ENCODE measurements at places on chromosomes 13 and 19.

DNA sequence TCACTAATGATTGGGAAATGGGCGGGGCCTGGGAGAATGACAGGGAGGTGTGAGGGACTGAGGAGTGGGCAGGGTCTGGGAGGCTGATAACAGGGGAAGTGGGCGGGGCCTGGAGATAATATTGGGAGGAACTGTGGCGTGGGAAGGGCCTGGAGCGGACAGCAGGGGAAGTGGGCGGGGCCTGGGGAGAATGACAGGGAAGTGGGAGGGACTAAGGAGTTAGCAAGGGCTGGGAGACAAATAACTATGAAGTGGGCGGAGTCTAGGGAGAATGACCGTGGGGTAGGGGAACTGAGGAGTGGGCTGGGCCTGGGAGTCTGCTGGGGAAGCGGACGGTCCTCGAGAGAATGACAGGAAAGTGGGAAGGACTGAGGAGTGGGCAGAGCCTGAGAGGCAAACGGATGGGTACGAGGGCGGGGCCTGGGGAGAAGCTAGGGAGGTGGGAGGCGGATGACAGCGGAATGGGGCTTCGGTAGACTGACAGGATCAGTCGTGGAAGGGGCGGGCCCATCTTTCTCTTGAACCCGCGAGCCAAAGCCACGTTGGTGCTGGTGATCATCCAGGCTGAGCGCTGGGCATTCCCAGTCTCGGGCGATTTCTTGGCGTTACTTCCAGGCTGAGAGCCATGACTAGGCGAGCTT lies 14.0 kb upstream of the TUBB4A start:
- peak; percentile 98 for DNase-seq

DNA sequence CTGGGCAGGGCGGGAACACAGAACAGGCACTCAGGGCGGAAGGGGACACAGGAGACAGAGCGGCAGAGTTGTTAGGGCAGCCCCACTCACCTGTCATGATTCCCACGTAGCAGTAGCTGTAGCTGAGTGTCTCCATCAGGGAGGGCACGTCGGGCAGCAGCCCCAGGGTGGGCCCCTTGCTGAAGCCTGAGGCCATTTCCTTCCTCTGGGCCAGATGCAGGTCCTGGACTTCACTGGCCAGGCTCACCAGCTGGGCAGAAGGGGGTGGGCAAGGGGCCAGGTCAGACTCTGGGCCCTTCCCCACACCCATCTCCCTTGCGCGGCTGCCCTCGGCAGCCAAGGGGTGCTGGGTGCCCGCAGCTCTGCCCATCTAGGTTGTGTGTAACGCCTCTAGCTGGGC lies 5.9 kb downstream of the MBOAT7 start:
- no peak for DNase-seq

DNA sequence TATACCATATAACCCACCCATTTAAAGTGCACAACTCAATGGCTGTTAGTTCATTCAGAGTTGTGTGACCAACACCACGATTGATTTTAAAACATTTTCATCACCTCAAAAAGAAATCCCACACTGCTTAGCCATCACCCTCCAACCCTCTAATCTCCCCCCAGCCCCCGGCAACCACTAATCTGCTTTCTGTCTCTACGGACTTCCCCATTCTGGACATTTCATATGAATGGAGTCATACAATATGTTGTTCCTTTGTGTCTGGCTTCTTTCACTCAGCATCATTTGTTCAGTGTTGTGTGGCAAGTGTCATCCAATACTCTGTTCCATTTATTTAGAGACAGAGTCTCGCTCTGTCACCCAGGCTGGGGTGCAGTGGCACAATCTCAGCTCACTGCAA lies 4.0 kb upstream of the PNMA8B start:
- no peak for DNase-seq

DNA sequence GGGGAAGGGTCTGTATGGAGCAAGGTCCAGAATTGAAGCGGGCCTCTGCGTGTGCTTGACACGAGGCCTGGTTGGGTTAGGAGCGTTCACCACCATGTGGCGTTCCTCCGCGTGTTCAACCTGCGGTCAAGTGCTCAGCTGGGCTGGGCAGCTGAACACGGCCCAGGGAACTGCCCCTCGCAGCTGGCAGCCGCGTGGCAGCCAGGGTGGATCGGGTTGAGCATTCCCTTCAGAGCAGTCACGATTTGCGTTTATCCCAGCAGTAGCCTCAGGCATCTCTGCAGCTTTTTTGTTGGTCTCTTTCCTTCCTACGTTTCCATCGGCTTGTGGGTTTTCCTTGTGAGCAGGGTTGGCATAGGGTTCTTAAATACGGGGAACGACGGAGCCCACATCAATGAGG lies 28.7 kb upstream of the F2RL3 start:
- peak; percentile 22 for DNase-seq

DNA sequence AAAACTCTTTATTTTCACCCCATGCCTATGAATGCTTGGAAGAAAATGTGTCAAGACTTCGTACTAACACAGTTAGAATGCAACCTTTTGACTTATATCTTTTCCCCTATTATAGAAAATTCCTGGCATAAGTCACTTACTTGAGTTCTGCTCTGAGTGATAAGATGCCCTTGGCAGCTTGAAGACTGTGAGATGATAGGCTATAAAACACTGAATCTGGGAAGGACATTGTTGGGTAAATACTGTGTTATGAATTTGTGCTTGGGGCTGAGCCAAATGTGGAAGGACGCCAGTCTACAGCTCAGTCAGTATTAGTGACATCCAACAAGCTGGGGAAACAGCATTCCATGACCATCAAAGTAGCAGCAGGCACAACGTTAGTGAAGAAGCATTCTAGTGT lies 368.0 kb upstream of the SGCG start:
- DNase-seq = no peak

- no peak for DNase-seq
Measured at GRCh38 chr19:570251-570686, 2.1 kb upstream of the BSG start.

DNA sequence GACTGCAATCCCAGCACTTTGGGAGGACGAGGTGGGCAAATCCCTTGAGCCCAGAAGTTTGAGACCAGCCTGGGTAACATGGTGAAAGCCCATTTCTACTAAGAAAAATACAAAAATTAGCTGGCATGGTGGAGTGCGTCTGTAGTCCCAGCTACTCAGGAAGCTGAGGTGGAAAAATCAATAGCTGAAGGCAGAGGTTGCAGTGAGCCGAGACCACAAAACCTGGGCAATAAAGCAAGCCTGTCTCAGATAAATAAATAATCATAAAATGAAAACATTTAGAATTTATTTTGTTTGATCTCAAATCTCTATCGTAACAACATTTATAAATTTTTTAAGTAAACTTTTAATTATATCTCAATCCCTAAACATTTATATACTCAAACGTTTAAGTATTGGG lies 36.6 kb downstream of the USP12 start:
- no peak for DNase-seq

DNA sequence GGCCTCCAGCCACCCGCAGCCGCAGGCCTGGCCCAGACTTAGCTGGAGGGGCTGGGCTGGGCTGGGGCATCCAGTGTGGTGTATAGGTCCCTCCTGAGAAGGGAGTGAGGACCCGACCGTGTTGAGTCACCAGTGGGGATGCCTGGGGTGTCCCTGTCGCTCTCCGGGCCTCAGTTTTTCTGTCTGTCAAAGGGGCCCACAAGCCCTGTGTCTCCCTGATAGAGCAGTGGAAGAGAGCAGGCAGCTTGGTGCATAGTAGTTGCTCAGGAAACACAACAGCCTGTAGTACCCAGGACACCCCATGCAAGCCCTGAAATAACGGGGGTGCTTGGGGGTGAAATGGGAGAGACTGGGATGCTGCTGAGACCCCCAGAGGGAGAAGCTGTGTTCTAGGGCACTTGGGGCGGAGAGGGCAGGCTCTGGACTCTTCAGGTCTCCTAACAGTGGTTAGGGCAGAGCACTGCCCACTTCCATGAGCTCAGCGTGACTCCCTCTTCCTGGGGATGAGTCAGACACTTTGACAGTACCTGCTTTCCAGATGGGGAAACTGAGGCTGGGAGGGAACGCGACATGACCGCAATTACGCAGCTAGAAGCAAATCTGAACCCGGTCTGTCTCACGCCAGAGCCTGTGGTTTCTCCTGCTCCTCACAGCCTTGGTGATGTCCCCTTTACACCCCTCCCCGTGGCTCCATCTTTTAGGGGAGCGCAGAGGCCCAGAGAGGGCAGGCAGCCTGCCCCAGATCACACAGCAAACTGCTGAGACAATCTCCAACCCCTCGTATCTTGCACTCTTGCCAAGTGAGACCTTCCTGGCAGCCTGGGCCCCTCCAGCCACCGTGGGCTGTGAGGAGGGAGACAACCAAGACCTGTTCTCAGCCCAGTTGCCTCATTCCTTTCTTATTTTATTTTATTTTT lies 692 bp downstream of the SULT2B1 start:
- DNase-seq = no peak

DNA sequence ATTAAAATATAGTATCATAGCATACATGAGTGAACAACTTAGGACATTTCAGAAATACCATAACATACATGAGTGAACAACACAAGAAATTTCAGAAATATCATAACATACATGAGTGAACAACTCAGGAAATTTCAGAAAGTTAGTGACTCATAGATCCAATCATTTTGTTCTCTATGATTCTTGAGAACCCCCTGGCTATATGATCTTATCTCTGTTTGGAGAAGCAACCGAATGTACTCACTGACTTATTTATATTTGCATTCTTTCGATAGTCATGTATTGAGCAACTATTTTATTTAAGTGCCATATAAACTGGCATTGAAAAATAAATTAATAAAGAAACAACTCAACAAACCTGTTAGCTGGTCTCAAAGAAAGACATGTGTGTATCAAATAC lies 251.1 kb downstream of the EFNB2 start:
- DNase-seq = no peak
